Stimulated activated CD8-positive, alpha-beta memory T cell treated with anti-CD3 and anti-CD28 coated beads, Interleukin-7, amount 100 ng/mL, for 24 hours (primary cell): ENCODE measurements at places on chromosomes 5 and 9.

- DNase-seq, result no peak
These were observed 11.0 kb downstream of the DBH start for GRCh38 chr9:133647148-133647547.

- no peak for DNase-seq
These were observed 40.5 kb downstream of the NCS1 start for GRCh38 chr9:130212543-130213297.

- DNase-seq, result no peak
These were observed 8.1 kb upstream of the TENT4A start for GRCh38 chr5:6705088-6705487.

DNA sequence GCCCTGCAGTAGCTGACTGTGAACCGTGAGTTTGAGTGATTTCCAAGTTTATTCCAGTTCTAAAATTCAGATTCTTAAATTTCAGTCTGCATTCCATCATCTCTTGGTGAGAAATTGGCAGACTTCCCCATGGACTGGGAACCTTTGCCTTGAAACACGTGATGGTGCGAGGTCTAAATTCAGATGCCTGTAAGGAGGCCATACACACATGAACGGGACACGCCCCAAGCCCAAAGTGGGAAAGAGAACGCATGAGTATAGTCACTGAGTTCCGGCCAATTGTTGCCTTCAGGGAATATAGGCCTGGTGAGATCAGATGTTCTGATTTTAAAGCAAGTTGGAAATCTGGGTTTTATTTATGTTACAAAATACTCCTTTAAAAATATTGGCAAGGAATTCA lies 1084.4 kb upstream of the WWC1 start:
- no peak for DNase-seq

DNA sequence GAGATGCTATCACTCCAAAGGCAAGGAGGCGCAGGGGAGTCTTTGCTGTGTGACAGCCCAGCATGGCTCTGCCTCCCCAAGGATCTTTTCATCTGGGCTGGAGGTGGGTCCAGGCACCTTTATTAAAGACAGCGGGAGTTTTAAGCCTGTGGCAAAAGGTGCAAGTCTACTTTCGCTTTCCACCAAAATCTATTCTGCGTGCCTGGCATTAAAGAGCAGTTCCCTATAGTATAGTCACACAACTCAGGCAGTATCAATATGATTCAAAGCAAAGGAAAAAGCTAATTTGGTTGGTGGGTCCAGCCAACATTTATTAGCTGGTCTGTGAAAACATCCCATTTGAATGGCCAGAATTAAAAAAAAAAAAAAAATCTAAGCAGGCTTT lies 398.7 kb downstream of the EBF1 start:
- DNase-seq, result no peak

- DNase-seq, result no peak
These were observed 1238.0 kb upstream of the NUDT12 start for GRCh38 chr5:104800440-104801048.

- DNase-seq, result no peak
These were observed 38.9 kb upstream of the STXBP1 start for GRCh38 chr9:127572961-127573721.

DNA sequence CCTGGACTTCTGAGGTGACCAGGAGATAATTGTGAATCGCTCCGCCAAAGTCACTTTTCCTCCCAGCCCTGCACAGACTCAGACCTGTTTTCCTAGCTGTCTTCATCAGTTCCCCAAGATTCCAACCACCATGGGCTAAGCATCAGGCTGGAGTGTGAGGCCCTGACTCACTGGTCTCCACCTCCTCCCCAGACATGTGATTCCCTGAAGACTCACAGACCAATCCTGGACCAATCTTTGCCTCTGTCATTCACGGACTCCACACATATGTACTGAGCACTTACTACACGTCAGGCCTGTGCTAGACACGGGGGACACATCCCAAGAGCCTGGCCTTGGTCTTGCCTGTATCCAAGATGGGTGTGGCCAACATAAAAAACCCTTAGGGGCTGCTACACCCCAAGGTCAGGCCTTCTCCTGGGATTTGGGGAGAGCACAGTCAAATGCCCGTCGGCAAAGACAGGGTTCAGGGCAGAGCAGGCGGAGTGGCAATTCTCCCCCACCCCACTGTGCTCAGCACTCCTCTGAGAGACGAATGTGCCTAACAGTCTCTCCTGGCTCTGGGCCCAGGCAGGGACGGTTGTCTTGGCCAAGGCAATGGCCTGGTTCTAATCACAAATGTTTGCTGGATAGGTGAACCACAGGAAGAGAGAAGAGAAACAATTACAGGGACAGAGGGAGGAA lies 11.9 kb downstream of the EEIG1 start:
- no peak for DNase-seq

DNA sequence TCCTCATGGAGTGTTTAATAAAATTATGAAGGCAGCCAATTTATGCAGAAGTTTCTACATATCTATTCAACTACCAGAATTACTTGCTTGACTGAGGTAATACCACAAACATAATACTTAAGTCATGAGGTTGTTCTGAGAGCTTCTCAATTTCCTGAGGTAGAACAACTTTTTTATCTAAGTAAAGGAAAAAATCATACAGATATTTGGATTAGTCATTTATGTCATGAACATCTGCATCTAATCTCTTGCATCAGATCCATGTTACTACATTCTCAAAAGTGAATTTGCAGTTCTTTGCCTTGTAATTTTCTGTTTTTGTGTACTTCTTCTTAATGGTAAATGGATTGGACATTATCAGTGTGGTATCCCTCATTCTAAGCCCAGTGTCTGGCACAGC lies 60.4 kb upstream of the RGMB start:
- DNase-seq, result no peak

- no peak for DNase-seq
These were observed 2.3 kb upstream of the PAX5 start for GRCh38 chr9:37036371-37036775.

- no peak for DNase-seq
These were observed 75.3 kb downstream of the RGS3 start for GRCh38 chr9:113538701-113539430.
